ENCODE measurements at places on chromosomes 7 and 10.

GRCh38 chr7:155119801-155120382 is 49.8 kb downstream of the HTR5A start:
- DNase-seq = peak; percentile 67

DNA sequence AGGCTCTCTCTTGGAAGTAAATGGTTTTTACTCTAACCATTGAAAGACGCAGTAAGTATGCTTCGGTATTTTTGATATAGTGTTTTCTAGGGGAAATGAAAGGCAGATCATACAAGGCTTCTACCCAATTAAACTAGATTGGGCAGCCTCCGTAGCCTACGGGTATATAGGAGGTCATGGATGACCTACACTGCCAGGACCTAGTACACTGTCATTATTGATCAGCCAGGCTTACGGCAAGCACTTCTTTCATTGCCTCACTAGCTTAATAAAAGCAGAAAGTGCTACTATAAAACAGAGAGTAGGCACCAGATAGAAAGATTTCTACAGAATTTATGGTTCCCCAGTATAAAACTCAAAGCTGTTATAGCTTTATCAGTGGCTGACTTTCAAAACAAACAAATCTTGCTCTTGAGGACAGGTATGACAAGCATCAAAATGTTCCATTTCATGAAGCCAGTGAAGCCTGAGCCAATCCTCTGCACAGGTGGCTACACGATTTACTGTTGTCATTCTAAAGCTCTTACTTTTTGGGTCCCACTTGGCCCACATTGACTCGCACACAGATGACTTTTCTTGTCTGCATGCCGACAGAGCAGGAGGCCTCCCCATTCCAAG is 358.1 kb downstream of the THSD7A start:
- no peak for DNase-seq

DNA sequence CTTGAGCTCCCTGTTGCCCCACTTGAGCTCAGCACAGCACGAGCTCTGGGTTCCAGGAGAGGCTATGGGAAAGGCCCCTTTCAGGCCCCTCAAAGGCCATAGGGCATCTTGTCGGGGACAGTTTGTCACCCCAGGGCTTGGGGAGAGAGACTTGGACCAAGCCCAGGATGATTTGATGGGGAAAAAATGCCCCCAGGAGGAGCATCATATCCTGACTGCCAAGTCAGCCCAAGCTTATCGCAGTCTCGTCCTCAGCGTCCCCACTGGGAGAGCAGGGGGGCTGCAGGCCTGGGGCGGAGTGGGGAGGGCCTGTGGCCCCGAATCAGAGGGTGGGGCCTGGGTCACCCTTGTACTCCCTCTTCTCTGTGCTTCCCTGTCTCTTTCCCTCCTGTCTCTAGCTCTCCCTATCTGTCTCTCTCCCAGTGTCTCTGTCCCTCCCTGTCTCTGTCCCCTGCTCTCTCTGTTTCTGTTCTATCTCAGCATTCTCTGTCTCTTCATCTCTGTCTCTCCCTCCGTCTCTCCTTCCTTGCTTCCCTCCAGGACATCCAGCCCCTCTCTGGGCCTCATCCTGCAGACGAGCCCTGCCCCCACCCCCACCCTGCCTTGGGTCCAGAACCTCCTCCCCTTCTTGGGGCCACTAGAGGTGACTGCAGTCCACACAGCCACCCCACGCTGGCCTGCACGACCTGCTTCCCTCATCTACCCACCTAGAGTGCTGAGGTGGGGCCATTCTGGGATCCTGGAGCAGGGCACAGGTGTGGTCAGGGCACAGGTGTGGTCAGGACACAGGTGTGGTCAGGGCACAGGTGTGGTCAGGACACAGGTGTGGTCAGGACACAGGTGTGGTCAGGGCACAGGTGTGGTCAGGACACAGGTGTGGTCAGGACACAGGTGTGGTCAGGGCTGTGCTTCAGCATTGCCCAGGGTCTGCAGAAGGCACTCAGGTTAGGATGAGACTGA is 17.3 kb upstream of the GRIFIN start:
- DNase-seq = no peak

- DNase-seq = peak; percentile 45
Observed at GRCh38 chr7:140049339-140050024, 13.3 kb downstream of the PARP12 start.

DNA sequence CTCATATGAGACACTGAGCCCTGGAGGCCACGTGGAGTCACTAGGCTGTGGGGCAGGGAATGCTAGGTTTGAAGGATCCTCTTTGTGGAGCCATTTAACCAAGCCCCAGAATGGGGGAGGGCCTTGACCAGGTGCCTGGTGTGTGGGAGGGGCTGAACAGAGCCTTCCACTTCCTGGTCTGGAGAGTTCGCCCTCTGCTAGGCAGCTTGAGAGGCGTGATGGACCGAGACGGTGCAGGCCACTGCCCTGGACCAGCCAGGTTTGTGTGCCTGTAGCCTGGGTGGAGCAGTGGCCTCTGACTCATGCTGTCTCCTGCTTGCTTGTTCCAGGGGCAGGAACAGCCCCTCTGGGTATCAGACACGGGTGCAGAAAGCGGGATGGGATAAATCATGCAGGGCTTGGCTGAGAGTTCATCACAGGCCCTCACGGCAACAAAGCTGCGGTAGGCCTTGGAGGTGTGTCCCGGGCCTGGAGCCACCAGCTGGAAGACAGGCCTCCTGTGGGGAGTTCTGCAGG is 27.4 kb downstream of the ADAMTS14 start:
- DNase-seq = no peak

GRCh38 chr7:37531225-37531624 is 82.6 kb upstream of the ELMO1 start:
- DNase-seq = no peak

- DNase-seq = no peak
Observed at GRCh38 chr7:1804310-1804709, 134.2 kb downstream of the ELFN1 start.

- DNase-seq = peak; percentile 92
Observed at GRCh38 chr7:112080441-112080840, 125.8 kb downstream of the DOCK4 start.

DNA sequence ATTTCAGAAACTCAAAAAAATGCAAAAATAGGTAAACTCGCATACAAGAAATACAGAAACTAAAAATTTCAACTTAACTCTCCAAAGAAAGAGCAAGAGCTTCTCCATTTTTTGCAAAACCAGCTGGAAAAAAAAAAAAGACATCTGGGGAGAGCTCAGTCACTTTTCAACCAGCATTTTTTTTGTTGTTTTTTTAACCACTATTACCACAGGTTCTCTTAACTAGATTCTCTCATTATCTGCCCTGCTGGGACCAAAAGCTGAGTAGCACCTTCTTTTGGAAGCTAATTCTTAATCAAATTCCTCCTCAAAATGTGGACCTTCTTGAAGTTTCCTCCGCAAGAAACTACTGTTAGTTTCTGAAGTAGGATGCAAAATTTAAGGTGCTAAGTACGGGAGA is 14.2 kb downstream of the IGF2BP3 start:
- no peak for DNase-seq

- DNase-seq = peak; percentile 64
Observed at GRCh38 chr7:33201821-33202220, 72.5 kb downstream of the BBS9 start.

DNA sequence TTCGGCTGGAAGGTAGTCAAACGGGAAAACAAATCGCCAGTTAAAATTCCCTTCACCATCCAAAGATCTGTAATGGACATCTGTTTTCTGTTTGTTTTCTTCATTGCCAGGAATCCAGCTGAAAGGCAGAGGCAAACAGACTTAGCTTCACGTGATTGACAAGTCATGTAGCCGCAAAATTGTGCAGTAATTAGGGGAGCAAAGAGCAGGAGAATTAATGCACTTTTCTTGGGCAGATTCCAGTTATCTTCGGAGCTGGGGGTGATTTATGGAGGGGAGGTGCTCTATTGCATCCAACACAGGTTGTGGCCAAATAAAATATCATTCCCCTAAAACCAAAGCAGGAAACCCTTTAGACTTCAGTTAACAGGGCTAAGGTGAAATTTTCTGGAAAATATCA is 162.2 kb downstream of the MYOF start:
- DNase-seq = no peak

- DNase-seq = no peak
Observed at GRCh38 chr7:84230491-84230890, 35.9 kb upstream of the SEMA3A start.

DNA sequence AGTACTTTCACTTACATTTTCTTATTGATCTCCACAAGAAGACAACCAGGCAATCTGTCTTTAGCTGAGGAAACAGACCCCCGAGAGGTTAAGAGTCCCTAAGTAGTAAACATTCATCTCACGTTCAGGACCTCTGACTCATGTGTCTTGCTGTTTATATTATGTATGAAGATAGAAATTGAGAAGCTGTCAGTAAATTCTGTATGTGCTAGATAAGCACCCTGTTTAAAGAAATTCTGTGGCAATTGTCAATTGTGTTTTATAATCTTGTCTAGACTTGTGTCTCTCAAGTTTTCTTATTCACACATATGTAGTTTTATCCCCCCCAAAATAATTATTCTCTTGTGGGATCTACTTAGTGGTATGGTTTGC is 14.5 kb downstream of the ADK start:
- DNase-seq = no peak

GRCh38 chr10:31912289-31912688 is 16.3 kb downstream of the ARHGAP12 start:
- DNase-seq = peak; percentile 28

GRCh38 chr7:149716007-149716931 is 57.1 kb downstream of the ZNF467 start:
- DNase-seq = no peak

DNA sequence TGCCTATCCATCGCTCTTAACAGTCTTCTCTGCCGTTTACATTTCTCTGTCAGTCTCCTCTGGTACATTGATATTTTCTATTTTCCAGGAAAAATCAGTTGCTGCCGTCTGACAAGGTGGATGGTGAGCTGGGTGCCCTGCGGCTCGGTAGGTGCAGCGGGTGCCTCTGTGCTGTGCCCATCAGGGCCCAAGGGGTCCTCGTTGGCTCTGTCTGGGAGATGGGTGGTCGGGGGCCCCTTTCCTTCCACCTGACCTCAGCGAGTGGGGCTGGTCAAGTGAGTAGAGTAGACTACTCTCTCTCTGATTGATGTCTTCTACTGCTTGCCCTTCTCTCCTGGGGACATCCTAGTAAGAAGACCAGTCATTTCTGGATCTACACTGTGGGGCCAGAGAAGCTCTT is 57.4 kb downstream of the MINDY4 start:
- no peak for DNase-seq
